CD8-positive, alpha-beta memory T cell (primary cell): ENCODE measurements at places on chromosomes 12 and 14. TPM values are rescaled to one million over a fixed set of nuclear protein-coding genes. Genes with fewer than 3 reads are reported as not detected.

DNA sequence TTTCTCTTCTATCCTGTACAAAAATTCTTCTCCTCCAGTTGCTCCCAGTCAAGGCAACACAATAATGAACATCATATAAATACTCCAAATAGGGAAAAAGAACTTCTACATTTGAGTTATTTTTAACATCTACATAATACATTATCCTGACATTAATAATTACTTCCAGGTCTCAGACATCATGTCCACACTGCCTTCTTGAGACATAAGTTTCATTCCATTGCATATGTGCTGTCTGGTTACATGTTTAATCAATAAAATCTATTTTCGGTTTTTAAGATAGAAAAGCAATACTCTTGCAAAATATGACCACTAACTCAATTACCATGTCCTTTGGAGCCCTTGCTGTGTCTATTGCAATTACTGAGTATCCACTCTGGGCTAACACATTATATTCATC is 881.9 kb downstream of the GALC start:
- DNase-seq, result no peak

Gene CD163
- polyA plus RNA-seq, result not detected

GRCh38 chr14:103213331-103213730 is 90.1 kb downstream of the TNFAIP2 start:
- no peak for DNase-seq

- no peak for DNase-seq
These were observed 113.3 kb upstream of the TMPO start for GRCh38 chr12:98402091-98402490.

Gene CLEC6A
- polyA plus RNA-seq, result not detected

Gene KRT2
- 0.16 TPM for polyA plus RNA-seq

DNA sequence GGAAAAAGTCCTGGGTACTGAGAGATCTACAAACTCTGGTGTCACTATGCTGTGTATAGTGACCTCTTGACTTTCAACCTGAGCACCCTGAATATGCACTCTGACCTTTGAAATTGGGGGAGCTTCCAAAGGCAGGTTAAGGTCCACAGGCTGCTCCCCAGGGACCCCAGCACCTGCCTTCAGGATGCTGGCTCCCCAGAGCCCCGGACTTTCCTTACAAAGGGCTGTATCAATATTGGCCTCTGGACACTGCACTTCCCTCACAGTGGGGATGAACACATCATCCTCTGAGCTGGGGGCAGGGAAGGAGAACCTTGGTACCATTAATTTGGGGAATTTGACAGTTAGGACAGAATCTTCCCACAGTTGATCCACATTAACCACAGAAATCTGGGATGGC is 14.3 kb downstream of the PLD4 start:
- no peak for DNase-seq

DNA sequence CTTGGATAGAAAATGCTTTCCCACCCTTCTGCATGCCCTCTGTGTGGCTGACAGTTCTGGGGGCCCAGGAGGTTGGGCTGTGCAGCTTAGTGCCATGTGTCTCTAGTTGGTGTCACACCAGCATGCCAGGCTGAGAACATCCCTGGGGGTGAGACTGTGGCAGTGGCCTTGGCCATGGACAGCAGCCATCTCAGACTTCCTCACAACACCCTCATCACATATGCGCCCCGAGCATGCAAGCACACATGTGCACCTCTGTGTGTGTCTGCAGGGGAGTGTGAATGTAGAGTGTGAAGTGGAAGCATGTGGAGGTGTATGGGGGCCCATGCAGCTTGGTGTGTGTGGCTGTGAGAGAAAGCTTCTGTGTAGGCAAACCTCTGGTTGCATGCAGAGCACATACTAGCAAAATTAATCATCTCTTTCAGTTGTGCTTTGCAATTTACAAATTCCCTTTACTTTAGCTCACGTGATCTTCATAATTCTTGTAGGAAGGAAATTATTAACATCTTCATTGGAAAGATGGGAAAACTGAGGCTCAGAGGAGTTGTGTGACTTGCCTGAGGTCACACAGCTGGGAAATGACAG is 8.4 kb downstream of the ASIC1 start:
- DNase-seq, result no peak

Gene GLIPR1
- 202 TPM for polyA plus RNA-seq

DNA sequence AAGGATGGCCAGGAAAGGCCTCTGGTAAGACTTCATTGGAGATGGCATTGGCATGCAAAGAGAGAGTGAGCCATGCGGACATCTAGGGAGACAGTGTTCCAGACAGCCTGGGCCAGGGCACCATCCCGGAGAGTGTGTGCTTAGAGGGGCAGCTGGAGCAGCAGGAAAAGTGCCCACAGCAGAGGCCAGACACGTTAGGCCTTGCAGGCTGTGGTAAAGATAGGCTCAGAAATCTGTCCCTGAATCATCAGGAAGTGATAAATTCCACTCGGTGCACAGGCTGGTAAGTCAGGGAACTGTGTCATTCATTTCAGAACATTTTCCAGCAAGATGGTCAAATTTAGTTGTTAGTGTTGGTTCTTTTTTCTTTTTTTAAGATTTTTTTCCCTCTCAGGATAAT is 8.8 kb downstream of the GALNT16 start:
- no peak for DNase-seq

GRCh38 chr14:79614448-79614847 is 596.9 kb downstream of the DIO2 start:
- no peak for DNase-seq

Gene C12orf60
- 0.95 TPM for polyA plus RNA-seq

GRCh38 chr12:120787889-120788288 is 62.3 kb downstream of the ACADS start:
- no peak for DNase-seq

Gene DIO3
- polyA plus RNA-seq, result not detected

GRCh38 chr14:90866833-90867232 is 50.6 kb upstream of the TTC7B start:
- no peak for DNase-seq

GRCh38 chr14:75811872-75812499 is 150.9 kb downstream of the TTLL5 start:
- DNase-seq, result no peak

Gene CLEC4C
- not detected for polyA plus RNA-seq

GRCh38 chr12:67484791-67485480 is 163.6 kb upstream of the DYRK2 start:
- DNase-seq, result peak; percentile 19

Gene SPRYD4
- 1.1 TPM for polyA plus RNA-seq

GRCh38 chr12:69329669-69330428 is 18.3 kb upstream of the LYZ start:
- DNase-seq, result peak; percentile 71

Gene JAG2
- polyA plus RNA-seq, result 0.15 TPM

DNA sequence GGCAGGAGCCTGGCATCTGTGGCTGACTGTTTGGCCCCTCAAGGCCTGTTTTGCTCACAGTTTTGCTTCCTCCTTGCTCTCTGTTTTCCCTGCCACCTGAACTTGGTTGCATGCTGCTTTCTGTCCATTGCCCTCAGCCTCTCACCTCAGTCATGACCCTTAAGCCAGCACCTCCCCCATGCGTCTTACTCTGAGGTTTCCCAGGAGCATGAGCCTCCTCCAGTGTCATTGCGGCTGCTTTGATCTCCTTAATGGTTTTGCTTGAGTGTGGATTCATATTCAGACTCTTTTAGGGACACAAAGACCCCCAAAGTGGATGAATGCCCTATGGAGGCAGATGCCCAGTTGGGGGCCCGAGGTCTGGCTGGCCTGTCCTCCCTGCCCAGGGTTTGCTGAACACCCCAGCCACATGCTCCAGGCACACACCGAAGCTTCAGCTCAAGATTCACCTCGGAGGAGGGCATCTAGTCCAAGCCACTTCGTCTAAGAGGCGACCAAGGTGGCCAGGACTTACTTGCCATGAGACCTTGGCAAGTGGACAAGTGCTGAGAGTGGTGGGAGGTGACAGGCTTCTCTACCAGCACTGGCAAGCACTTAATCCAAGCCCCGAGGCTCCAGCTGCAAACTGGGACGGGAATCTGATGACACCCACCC is 95.4 kb upstream of the DIO3 start:
- DNase-seq, result no peak

Gene CFL2
- 10.2 TPM for polyA plus RNA-seq

Gene SMCO3
- polyA plus RNA-seq, result not detected

Gene SLC6A15
- not detected for polyA plus RNA-seq

- no peak for DNase-seq
These were observed 183.6 kb upstream of the GRIP1 start for GRCh38 chr12:66862356-66862985.

- no peak for DNase-seq
These were observed 190.7 kb upstream of the LMNTD1 start for GRCh38 chr12:25743679-25744215.

Gene NOXRED1
- polyA plus RNA-seq, result not detected

DNA sequence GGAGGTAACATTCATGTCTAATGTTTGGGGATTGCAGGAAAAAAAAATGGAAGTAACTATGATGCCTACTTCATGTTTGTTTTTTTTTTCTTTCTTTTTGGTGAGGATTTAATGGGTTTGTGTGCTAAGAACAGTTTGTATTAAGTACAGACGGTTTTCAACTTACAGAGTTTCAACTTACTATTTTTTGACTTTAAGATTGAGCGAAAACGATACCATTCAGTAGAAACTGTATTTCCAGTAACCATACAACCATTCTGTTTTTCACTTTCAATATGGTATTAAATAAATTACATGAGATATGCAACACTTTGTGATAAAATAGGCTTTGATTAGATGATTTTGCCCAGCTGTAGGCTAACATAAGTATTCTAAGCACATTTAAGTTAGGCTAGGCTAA is 10.4 kb downstream of the TECPR2 start:
- DNase-seq, result no peak

DNA sequence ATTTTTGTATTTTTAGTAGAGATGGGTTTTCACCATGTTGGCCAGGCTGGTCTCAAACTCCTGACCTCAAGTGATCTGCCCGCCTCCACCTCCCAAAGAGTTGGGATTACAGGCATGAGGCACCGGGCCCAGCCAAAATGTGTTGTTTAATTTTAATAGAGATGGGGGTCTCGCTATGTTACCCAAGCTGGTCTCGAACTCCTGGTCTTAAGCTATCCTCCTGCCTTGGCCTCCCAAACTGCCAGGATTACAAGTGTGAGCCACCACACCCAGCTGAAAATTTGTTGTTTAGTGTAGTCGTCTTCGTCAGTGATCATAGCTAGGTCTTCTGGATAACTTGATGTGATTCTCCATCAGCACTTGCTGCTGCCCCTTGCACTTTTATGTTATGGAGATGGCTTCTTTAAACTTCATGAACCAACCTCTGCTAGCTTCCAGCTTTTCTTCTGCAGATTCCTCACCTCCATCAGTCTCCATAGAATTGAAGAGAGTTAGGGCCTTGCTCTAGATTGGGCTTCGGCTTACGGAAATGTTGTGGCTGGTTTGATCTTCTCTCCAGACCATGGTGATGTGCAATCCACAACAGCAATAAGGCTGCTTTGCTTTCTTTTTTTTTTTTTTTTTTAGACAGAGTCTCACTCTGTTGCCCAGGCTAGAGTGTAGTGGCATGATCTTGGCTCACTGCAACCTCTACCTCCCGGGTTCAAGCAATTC is 13.0 kb downstream of the ISCU start:
- DNase-seq, result no peak

Gene MYRFL
- not detected for polyA plus RNA-seq
